Kidney epithelial cell (primary cell): ENCODE measurements at places on chromosomes 16 and 17. TPM values are rescaled to one million over a fixed set of nuclear protein-coding genes. Genes with fewer than 3 reads are reported as not detected.

- no peak for DNase-seq
Observed at GRCh38 chr16:53546988-53547391, 44.0 kb upstream of the AKTIP start.

- DNase-seq: no peak
Observed at GRCh38 chr17:2449486-2449885, 48.6 kb upstream of the MNT start.

DNA sequence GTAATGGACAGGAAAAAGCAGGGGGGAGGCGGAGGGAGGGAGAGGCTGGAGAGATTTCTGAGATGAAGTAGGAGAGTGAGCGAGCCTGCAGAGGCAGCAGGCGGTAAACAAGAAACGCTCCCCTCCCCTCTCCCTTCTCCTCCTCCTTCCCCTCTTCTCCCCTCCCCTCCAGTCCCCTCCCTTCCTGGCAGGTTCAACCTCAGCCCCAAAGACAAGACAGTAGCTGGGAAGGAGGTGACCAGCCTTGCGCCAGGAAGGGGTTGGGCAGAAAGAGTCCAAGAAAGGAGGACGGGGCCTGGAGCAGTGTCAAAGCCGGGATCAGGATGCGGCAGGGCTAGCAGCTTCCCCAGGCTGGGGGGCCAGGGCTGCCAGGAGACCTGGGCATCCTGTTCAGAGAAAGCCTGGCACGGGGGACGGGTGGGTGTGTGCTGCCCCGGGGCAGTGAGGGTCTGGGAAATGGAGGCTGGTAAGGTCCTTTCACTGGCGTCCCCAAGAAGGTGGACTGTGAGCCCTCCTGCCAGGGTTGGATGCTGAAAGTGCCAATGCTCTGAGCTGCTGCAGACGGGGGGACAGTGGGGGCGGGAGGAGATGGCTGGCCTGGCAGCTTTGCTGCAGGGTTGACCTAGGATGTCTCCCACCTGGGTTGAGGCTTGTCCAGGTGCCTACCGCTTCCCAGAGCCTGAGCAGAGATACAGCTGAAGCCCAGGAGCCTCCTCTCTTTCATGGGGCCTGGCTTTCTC lies 261.6 kb upstream of the TNRC6C start:
- no peak for DNase-seq

- DNase-seq: no peak
Observed at GRCh38 chr17:68351395-68351794, 60.1 kb downstream of the ARSG start.

EVPL gene
- total RNA-seq: 8.5 and 8.8 TPM in 2 replicates
